Fibroblast of skin of abdomen (primary cell): ENCODE measurements at places on chromosomes 16 and 17.

DNA sequence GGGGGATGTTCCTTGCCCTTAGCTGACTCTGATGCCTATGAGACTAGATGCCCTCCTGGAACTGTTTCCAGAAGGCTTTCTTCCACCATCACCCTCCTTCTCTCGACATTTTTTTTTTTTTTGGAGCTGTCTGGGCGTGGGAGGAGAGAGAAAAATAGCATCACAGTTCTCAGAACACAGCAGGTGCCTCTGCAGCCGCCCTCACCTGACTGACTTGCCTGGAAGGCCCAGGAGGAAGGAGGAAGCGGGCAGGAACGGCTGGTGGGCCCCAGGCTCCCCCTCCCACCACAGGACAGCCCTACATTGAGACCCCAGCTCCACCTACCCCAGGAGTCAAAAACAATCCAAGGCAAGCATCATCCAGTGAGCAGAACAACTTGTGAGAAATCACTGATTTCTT, 20.3 kb upstream of the CACNG5 start:
- no peak for DNase-seq

DNA sequence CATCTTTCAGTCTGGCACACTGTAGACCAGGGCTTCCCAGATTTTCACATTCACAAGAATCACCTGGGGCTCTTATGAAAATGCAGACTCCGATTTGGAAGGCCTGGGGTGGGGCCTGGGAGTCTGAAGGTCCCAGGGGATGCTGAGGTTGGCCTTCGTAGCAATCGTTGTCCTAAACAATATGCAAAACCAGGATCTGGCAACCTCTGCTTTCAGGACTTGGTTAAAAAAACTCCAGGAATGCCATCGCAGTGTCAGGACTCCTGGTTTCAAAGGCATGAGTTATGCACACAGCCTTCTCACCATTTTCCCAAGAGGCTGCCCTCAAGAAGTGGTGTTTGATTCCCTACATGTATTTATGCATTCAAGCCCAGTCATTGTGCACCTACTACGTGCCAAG, 6.7 kb downstream of the CLEC19A start:
- no peak for DNase-seq

DNA sequence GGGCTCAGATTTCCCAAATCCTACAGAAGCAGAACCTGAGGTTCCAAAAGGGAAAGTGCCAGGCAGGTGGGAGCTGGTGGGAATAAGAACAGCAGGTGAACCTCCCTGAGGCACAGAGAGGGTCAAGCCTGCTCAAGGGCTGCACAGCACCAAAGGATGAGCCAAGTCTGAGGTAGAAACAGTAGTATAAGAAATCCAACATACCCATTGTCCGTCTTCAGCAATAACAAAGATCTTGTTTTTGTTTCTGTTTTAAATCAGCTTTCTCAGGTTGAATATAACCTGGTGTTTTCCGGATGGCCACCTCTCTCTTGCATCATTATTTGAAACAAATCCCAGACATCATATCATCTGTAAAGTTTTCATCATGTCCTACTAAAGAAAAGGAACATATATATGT, 10.6 kb upstream of the CES3 start:
- no peak for DNase-seq

DNA sequence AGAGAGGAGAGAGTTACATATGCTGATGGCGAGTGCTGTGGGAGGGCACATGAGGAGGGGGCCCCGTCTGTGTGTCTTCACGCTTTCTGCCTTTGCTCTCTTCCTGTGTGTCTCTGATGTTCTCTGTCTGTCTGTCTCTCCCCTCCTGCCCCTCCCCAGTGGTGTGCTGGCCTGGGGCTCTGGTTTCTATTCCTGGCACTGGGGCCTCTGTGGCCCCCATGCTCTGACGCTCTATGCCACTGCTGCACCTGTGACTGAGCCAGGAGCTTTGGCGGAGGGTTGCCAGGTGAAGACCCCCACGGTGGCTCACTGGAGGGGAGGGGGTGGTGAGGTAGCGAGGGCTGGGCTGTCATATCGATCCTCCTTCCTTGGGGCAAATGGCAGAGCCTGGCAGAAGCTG, 24.6 kb upstream of the BRD7 start:
- DNase-seq = no peak

DNA sequence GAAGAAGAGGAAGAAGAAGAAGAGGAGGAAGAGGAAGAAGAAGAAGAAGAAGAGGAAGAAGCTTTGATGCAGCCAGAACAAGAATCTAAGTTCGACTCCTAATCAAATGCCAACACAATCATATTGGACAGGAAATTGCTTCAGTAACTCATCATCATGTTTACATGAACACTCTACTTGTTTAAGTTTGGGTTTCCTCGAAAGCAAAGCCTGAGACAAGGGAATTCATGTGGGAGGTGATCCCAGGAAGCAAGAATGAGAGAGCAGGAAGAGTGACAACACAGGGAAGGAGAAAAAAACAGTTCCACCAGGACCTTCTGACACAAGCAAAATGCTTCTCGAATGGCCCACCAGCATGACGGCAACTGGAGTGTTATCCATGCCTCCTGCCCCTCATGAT, 279.0 kb downstream of the PMP22 start:
- no peak for DNase-seq

- no peak for DNase-seq
These were observed 30.5 kb downstream of the C16orf87 start for GRCh38 chr16:46800494-46800893.

- peak; percentile 82 for DNase-seq
These were observed 13.9 kb downstream of the CYB561 start for GRCh38 chr17:63431939-63432804.

DNA sequence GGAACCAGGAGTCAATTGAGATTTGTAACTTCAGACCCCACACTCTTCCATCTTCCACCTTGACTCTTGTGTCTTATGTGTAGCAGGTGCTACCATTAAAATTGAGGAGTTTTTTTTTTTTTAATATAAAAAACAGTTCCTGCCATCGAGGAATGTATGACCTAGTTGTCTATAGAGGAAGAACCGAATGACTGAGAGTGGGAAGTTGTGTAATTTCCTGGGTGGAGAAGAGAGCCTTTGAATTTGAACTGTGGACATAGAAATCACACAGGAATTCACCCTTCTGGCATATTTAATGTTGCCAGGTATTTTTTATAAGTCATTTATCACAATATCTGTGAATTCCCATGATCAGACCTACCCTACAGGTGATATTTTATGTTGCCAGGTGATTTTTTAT, 22.0 kb downstream of the SP2 start:
- no peak for DNase-seq

DNA sequence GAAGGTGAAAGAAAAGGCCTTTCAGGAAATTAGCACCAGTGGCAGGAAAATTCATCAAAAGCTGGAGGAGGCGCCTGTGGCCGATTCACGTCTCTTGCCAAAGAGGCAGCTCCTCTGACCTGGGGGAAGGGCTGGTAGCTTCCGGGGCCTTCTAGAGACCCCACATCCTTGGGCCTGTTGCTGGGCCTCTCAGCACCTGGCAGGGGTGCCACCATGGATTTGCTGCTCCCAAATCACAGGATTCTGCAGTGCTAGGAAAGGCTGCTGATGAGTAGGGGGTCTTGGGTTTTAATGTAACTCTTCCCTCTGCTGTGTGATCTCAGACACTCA, 11.6 kb upstream of the CBFB start:
- DNase-seq = no peak

DNA sequence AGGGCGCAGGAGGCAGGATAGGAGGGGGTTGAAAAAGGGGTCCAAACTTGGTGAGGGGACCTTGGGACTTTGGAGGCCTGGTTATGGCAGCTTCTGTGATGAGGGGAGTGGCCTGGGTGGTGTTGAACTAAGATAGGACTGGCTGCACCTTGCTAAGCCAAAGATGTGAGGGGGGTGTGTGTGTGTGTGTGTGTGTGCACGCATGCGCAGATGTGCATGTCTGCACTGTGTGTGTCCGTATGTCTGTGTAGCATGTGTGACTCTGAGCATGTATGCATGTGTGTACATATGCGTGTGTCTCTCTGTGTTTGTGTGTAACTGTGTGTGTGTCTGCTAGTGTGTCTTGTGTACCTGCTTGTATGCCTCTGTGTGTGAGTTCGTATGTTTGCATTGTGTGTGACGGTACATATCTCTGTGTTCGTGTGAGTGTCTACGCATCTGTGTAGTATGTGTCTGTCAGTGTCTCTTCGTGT, 4.1 kb downstream of the SLC16A5 start:
- no peak for DNase-seq

DNA sequence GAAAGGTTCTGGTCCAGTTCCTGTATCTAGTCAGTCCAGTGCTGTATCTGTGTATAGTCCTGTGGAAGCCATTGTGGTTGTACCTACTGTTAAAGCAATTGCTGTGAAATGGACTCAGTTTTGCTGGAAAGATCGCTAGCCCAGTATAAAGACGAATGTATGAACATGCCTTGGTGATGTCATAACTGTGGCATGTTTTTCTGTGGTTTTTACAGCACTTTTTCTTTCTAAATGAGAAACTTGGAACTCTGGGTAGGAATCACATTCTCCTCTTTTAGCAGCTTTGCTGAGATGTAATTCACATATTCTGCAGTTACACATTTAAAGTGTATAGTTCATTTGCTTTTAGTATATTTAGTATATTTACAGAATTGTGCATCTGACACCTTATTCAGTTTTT, 58.1 kb downstream of the MAP2K4 start:
- DNase-seq = peak; percentile 82

- DNase-seq = no peak
These were observed 2.3 kb upstream of the SLC16A11 start for GRCh38 chr17:7046127-7046724.

GRCh38 chr17:61364463-61364846, 35.2 kb upstream of the TBX2 start:
- no peak for DNase-seq

- no peak for DNase-seq
These were observed 10.0 kb downstream of the LDHD start for GRCh38 chr16:75106351-75107274.

GRCh38 chr17:55303701-55304145, 39.0 kb downstream of the HLF start:
- DNase-seq = peak; percentile 4

DNA sequence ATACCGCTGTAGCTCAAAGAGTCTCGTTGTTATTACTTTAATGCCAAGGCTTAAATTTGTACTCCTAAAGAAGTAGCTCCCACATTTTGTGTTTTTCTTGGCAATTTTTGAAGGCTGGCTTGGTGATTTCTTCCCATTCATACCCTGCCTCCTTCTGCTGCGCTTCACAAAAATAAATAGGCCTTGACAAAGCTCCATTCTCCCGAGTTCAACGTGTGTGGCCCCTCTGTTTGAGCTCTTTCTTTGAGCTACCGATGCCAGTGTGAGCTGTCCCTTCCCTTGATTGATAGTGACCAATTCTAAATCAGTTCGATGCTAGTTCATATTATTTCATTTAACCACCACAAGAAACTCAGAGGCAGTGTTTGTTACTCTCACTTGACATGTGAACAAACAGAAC, 96.8 kb downstream of the MAP2K6 start:
- no peak for DNase-seq

GRCh38 chr16:27849621-27850020, 213.9 kb downstream of the GSG1L start:
- DNase-seq = no peak

DNA sequence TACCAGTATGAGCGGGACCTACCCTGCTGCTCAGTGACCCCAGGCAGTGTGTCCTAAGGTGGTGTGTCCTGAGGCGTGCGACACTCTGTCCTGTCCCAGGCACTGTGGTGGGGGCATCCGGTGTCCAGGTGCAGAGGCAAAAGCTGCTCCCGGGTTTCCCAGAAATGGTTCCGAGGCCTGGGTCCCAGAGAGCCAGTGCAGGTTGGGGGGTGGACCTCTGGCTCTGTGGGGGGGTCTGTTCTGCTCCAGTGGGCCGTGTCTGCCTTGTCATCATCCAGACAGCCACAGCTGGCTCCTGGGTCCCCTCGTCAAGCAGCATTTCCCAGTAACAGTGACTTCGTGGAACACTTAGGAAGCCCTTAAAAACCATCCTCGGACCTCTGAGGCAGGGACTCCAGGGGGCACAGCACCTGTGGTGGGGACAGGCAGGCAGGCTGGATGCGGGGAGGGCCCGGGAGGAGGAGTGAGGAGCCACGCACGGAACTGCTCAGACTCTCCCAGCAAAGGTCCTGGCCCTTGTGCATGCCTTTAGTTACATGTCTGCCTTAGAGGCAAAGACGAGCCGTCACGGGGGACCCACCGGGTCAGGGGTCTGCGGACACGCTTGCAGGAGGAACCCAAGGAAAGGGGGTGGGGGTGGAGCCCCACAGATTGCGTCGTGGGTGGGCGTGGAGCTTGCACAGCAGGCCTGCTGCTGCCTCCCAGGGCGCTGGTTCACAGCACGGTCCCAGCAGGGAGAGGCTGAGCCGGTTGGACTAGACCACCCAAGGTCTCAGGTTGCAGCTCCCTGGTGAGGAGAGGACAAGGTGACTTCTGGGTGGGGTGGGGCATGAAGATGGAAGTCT, 5.6 kb downstream of the SLC16A3 start:
- no peak for DNase-seq

- DNase-seq = no peak
These were observed 6.6 kb upstream of the STAT3 start for GRCh38 chr17:42394838-42395237.

DNA sequence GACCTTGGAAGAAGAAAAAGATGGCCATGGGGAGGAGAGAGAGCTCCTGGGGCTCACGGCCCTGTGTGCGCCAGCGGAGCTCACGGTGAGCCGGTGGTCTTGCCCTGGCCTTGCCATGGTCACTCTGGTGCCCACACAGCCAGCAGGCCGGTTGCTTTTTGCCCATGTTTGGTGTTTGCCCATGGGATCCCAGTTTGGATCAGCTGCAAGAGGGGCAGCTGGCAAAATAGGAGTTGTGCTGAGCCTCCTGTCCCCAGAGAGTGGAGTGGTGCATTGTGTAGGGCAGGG, 1.6 kb downstream of the NHERF1 start:
- DNase-seq = no peak

GRCh38 chr16:53922067-53922806, 218.3 kb downstream of the FTO start:
- DNase-seq = no peak

DNA sequence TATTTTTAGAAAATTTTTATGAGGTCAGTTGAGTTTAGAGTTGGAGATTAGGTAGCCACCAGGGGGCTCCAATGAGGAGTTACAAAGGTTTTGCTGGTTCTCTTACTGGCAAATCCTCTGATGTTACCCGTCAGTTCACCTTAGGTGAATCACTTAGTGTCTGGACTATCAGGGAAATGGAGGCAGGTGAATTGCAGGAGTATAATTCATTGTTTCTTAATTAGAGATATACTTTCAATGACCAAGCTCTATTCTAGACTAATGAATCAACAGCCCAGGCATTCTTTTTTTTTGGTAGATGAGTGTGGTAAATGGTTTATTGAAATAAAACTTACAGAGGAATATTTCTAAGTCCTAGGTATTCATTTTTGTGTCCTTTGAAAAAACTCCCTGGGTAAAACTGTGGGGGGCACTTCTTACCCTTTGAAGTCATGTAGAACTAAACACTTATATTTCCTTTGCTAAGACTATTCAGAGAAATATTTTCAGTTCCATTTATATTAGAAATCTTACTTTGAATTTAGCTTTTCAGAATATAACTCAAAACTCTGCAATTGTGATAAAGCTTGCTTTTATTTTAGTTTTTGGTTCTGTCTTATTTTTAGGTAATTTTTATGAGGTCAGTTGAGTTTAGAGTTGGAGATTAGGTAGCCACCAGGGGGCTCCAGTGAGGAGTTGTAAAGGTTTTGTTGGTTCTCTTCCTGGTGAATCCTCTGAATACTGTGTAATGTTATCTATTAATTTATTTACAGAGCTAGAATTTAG, 17.7 kb downstream of the PSMD11 start:
- DNase-seq = peak; percentile 45
